ENCODE measurements at places on chromosomes 7 and 10.

DNA sequence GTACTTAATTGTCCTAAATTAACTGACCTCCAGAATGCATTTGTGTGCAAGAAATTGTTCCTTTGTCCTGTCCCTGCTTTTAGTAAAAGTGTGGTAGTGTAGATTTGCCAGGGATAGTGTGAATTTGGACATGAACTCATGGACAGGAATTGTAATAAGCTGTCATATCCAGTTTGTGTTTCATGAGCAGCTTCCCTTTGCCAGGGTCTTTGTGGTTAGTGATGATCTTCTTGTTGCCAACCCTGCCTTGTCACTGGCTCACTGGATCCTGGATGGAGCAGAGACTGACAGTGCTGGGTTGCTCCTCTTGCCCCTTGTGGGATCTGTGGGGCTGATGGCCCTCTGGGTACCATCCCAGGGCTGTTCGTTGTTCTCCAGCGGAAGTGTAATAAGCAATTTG, 110.1 kb downstream of the CCNY start:
- no peak for DNase-seq

DNA sequence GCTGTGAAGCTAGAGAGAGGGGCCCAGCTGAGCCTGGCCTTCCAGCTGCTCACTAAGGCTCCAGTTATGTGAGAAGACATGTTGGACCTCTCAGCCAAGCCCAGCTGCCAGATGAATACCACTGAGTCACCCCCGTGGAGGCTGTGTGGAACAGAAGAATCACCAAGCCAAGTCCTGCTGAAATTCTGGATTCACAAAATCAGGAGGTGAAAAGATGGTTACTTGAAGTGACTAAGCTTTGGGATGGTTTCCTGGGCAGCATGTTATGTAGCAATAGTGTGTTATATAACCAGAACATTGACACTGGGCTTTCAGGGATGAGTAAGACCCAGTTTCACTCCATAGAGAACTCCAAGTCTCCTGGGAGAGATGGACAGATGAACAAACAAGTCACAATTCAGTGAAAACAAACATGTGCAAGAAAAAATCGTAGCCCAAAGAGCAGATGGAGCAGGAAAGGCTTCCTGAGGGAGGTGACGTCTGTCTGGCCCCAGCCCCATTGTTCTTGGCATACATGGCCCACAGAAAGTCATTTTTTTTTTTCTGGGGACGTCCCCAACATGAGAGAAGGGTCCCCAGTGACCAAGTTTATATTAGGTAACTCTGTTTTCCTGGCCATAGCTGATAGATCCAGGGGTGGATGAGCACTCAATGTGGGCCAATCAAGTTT, 64.1 kb upstream of the PDZD8 start:
- no peak for DNase-seq

- no peak for DNase-seq
These were observed 5.1 kb downstream of the TLX1 start for GRCh38 chr10:101136007-101136707.

DNA sequence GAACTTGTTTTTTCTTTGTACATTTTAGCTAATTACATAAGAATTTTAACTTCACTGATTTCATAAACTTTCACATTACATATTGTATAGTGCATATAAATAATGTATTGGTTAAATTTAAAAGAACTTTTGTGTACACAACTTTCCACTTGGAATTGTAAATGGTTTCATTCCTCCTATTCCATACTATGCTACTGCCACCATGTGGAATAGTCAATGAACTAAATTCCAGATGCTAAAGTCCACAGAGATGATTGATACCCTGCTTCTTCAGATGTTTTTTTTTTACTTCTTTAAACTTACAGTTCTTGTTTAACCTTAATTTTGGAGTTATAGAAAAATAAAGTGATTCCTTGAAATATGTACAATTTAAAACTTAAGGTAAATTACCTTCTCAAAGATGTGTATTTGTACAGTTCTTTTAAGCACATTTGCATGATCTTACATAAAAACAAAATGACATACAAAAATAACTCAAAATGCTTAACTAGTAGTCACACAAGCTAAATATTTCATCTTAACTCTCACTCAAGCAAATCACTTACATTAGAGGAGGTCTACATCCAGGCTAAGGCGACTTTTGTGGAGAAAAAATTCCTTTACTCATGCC, 247.6 kb upstream of the HGF start:
- no peak for DNase-seq

DNA sequence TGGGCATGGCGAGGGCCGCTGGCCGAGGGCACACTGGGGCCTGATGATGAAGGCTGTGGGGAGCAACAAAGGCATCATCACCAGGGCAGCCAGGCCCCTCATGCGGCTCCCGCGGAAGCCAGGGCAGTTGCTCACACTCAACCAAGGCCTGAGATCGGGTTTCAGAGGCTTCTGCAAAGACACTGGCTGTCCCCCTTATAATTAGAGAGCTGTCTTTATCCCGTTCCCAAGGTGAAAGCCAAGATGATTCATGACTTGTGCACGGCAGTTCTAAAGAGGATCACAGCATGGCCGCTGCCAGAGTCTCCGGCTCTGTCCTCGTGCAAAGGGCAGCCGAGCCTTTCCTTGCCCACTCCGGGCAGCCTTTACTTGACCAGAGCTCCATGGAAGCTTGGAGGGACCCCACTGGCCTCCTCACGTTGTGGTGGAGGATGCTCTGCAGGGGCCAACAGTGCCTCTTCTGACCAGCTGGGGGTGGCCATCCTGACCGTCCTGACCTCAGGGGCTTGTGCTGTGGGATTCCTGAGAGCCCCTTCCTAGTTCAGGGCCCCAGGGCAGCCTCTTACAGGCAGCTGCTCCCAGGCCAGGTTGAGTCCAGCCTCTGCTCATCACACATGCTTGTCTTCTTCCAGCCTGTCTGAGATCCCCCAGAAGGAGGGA, 82.3 kb downstream of the PRKAG2 start:
- DNase-seq: no peak

DNA sequence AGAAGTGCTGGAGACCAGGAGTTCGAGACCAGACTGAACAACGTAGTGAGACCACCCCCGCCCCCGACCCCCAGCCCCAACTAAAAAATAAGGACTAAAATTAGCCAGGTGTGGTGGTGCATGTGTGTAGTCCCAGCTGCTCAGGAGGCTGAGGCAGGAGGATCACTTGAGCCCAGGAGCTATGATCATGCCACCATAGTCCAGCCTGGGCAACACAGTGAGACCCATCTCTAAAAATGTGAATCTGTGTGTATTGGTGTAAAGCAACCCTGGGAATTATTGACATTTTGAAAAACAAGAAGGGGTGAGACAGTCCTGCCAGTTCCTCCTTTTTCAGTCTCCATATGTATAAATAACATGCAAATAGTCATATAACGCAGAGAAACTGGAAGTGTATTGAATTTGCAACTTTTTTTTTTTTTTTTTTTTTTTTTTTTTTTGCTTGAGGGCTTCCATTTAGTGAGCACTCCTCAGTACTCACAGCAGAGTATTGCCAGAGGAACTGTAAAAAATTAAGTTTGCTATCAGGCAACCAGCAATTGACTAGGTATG, 3.4 kb upstream of the ITGB1 start:
- DNase-seq: no peak

GRCh38 chr10:12503311-12503710, 154.0 kb downstream of the CAMK1D start:
- no peak for DNase-seq

DNA sequence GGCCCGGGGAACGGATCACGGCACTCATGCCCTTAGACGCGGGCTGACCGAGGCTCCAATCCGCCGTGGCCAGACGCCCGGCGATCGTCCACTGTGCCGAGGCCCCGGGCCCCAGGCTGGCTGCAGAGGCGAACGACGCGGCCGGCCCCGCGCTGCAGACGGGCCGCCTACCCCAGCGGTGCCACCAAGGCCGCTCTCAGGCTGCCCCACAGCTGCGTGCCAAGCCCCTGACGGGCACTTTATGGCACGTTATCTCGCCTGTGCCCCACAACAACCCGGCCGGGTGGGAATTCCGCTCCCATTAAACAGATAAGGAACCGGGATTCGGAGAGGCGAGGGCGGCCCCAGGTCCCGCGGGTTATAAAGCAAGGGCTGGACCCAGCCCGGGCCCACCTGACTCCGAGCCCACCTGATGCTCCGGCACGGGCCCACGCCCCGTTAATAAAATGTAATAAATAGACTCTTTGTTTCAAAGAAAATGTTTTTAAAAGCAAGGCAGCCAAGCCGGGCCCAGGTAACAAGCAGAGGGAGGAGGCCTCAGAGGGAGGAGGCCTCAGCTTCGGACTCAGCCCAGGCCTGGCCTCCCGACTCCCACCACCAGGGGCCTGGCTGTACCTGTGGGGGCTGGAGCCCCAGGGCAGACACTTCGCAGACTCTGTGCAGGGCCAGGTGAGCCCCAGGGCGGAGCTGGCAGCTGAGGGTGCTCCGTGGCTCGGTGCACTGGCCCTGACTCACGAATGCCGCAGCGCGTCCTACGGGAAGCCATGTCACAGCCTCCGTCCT, 79.7 kb downstream of the FOXL3 start:
- no peak for DNase-seq

GRCh38 chr7:28347475-28348318, 64.6 kb upstream of the CREB5 start:
- DNase-seq: no peak

- no peak for DNase-seq
These were observed 2.7 kb downstream of the CAV1 start for GRCh38 chr7:116527521-116527920.

GRCh38 chr7:77532247-77532646, 4.8 kb upstream of the PTPN12 start:
- DNase-seq: no peak

DNA sequence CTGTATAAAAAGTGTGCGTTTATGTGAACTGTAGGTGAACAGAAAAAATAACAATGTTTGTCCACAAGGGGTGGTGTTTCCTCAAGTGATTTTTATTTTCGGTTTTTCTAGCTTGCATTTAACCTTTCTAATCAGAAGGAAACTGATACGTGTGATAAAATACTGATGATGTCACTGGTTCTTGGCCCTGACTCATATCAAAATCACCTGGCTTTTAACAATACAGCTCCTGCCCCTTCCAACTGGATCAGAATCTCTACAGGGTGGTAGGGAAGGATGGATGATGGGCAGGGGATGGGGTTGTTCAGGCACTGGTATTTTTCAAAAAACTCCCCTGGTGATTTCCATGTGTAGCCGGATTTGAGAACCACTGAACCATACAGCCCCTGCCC, 10.9 kb downstream of the NPFFR1 start:
- DNase-seq: no peak

DNA sequence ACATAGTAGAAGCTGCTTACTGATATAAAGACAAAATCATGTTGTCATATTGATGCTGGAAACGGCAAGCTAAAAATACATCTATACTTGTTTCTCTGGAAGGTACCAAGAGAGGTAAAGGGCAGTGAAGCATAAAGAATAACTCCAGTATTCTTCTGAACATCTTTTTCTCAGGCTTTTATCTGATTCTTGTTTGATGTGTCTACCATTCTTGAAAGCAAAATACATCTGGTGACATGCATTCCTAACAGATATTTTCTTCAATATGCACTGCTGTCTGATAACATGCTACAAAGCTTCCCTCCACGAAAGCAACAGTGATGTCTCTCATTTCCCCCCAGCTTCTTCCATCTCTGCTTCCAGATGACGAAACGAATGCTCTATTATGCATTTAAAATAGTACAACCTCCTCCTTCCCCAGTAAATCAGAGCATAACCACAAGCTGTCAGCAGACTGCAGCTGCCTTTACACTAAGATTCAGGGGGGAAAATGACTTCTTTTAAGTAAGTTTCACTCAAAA, 100.8 kb downstream of the ARHGAP21 start:
- DNase-seq: no peak

DNA sequence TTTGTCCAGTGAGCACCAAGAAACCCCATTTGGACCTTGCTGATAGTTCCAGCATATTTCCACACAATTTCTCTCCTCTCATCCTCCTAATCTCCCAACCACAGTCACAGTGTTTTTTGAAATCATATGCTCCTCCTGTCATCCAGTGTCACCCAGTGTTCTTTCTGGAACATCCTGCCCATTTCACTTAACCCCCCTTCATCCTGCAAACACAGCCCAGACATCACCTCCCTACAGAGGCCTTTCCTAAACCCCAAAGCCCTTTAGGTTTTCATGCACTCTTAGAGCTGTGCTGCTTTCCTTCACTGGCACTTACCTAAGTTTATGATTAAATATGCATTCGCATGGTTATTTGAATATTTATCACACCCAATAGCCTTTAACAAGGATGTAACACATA, 1158.0 kb upstream of the C7orf33 start:
- DNase-seq: no peak

GRCh38 chr10:103784089-103784488, 71.3 kb downstream of the SH3PXD2A start:
- DNase-seq: no peak

GRCh38 chr10:97543025-97543546, 29.5 kb upstream of the ANKRD2 start:
- peak; percentile 57 for DNase-seq

GRCh38 chr7:66921396-66921917, 432 bp downstream of the TMEM248 start:
- peak; percentile 3 for DNase-seq

DNA sequence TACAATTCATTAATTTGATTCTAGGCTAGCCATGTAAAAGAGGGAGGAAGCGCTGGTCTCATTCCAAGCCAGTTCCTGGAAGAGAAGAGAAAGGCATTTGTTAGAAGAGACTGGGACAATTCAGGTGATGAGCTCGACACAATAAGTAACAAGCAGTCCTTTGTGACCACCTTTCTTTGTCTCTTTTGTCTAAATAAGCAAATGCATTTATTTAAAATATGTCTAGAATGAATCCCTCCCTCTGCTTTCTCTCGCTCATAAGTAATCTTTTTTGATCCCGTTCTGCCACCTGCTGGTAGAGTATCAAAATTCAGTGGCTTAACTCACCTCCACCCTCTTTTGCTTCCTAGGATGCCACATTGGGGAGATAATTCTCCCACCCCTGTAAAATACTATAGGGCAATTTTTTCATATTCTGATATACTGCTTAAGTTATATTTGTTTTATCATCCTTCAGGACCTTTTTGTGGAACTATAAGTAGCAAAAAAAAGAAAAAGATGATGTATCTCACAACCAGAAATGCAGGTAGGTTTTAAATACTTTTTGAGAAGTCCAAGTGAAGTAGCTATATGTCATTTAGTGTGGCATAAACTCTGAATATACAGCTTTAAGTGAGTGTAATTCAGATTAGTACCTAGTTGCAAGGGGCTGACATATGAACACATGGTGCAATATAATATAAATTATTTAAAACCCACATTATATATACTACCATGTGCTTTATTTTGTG, 91.5 kb downstream of the GSDME start:
- DNase-seq: peak; percentile 43

DNA sequence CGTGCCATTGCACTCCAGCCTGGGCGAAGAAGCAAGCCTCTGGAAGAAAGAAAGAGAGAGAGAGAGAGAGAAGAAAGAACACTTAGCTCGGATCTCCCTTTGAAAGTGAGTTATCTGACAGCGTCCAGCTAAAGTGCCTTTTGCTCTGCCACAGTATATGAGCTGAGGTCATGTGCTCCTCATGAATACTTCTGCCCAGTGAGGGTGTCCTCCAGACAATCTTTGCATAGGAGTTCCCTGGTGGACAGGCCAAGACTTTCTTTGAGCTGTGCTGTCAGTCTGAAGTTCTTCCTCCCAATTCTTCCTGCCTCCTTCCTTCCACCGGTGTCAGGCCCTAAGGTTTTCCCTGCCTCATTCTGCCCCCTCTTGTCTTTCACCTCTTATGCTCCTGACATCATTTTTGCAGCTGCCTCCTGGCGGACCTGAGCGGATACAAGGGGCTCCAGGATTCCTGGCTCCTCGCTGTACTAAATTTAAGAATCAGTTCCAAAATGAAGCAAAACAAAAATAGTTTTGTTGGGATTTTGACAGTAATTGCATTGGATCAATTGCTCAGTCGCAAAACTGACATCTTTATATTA, 31.9 kb downstream of the XRCC2 start:
- DNase-seq: no peak

GRCh38 chr7:150435390-150436073, 14.9 kb upstream of the GIMAP8 start:
- no peak for DNase-seq
